Effector CD8-positive, alpha-beta T cell (primary cell): ENCODE measurements at places on chromosomes 12 and 14.

- DNase-seq, result no peak
Measured at GRCh38 chr12:93847517-93848474, 170.6 kb downstream of the CRADD start.

DNA sequence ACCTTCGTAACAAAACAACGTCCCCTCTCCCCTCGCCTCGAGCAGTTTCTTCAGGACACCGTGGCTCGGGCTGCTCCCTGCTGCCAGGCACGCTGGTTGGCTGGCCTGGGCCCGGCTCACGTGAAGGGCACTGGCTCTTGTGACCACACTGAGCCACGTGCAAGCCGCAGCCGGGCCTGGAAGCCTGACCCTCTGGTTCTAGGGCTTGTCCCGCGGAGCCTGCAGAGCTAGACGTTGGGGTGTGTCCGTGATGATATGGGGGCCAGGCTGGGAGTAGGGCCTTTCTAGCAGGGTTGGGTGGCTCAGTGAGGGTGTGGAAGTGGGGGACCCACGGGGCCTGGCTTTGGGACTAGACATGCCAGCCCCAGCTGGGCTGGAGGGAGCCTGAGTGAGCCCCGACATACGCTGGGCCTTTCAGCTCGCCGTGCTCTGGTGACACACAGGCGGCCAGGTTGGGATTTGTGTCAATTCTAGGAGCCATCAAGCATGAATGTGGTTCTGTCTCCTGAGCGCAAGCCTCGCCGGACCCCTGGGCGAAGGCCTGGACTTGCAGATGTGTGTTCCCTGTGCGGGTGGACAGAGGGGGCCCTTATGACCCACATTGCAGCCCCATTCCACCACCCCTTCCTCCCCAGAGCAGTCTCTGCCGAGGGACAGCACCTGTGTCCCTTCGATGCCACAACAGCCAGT, 13.6 kb upstream of the AMN start:
- DNase-seq, result no peak

DNA sequence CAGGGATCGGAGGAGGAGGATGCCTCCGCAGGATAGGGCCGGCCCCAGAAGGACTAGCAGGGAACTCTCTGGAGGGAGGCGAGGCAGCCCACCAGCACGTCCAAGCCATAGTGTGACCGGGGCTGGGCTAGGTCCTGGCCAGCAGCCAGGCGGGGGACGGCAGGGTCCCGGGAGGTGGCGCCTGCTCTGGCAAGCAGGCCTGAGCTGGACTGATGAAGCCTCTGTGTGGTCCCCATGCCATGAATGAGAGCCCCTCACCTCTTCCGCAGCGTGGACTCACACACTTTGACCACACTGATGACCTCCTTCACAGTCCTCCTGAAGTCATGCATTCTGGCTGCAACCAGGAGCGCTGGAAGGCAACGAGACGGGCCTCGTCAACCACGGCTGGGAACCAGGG, 19.8 kb upstream of the BTBD6 start:
- no peak for DNase-seq

DNA sequence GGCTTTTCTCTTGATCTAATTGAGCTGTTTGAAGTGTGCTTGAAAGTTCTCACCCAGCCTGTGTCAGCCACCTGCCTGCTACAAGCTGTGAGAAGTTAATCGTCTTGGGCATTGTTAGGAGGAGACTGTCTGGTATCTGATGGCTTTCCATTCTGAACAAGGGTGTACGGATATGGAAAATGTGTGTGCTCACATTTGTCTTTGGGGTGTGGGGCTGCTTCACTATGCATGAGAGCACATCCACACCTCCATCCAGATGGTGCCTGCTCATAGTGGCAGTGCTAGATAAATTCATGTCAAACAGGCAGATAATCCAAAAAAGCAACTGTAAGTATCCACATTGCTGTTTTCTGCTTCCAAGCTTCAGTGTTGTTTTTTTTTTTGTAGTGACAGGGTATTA, 462.2 kb downstream of the DIO2 start:
- DNase-seq, result no peak

- no peak for DNase-seq
Measured at GRCh38 chr14:103317251-103317650, 16.8 kb upstream of the EIF5 start.
